ENCODE measurements at places on chromosomes 12 and 14. TPM values are rescaled to one million over a fixed set of nuclear protein-coding genes. Genes with fewer than 3 reads are reported as not detected.

The AKAP5 gene
- total RNA-seq, result 2.6 TPM

The TMPRSS12 gene
- total RNA-seq, result not detected

The MFAP5 gene
- 49.3 TPM for total RNA-seq

The IGFBP6 gene
- 1,838 TPM for total RNA-seq

The GLS2 gene
- 4.1 TPM for total RNA-seq

The RAN gene
- 199 TPM for total RNA-seq

The ZDHHC22 gene
- 0.12 TPM for total RNA-seq

The DGKA gene
- total RNA-seq, result 47.7 TPM

The SLC22A17 gene
- 22.7 TPM for total RNA-seq

DNA sequence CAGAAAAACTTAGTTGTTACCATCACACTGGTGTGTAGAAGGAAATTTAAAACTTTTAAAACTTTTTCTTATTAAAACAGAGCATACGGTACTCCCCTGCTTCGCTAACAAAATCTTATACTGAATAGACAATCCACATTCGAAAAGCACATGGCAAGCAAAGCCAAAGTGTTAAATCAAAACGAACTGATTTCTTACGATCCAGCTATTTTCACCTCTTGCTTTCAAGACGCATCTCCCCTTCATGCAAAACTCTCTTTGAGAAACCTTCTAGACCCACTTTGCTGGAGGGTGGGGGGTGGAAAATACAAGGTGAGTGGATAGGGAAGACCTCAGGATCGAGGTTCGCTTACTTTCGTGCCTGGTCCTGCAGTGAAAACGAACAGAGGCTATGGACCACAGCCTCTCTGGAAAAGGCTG is 328 bp downstream of the INTS13 start:
- no peak for ATAC-seq

DNA sequence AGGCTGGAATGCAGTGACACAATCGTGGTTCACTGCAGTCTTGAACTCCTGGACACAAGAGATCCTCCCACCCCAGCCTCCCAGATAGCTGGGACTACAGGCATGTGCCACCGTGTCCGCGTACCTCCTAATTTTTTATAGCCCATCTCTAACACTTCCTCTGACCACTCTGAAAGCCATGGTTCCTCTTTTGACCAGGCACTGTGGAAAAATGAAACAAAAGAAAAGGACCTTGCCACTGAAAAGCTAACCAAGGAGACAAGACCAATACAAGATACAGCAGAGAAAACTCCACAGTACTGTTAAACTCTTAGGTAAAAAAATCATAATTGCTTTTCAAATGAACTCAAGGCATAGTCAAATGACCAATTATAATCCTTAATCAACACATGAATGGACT is 233.3 kb downstream of the NEDD1 start:
- no peak for ATAC-seq

DNA sequence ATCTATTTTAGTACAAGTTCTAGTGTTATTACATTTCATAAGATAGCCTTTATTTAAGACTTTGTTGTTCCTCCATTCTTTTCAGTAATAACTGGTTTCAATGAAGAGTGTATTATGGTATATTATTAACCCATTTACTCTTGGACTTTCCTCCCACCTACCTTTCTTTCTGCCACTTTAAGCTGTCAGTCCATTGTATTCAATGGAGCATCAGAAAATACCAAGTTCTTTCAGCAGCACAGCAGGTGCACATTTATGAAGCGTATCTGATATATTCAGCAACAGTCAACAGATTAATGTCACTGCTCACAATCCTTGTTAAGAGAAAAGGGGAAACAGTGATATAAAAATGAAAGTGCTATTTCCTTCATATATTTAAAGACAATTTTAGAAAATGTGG is 660.9 kb downstream of the C12orf50 start:
- ATAC-seq, result no peak

DNA sequence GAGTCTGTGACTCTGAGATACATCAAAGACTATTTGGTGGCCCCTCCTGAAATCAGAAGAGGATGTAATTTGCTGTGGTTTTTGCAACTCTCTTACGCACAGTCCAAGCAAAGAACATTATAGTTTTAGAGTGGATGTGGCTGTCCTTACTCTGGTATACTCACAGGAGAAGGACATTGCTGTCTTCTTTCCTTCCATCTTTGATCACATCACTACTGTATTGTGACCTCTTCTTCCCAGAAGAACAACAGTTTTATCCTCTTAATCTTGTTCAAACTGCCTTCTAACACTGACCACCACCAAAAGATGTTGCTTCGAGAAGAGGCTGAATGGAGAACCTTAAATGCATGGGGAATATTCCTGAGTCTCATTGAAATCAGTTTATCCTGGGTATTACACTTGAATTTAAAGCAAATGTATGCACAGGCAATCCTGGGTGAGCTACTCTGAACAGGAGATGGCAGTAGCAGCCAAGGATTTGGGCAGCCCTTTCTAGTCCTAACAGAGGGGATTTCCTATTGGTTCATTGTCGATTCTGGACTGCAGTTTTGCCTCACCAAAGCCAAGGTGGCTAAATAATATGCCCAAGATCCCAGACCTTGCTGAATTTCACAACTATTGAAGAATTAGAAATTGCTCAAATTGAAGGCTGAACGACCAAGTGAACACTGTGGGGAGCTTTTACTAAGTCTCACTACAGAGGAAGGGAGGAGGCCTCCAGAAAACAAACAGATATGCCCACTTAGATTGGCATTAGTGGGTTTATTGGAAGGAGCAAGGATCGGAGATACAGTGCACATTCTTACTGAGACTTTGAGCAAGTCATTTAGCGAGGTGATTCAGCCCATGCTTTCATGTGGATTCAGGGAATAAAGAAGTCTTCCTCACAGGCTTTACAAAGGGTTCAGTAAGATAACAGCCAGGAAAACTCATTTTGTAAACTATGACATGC is 282.8 kb downstream of the PAWR start:
- peak; percentile 67 for ATAC-seq

- ATAC-seq, result no peak
Measured at GRCh38 chr12:15225136-15225862, 4.1 kb upstream of the RERG start.

DNA sequence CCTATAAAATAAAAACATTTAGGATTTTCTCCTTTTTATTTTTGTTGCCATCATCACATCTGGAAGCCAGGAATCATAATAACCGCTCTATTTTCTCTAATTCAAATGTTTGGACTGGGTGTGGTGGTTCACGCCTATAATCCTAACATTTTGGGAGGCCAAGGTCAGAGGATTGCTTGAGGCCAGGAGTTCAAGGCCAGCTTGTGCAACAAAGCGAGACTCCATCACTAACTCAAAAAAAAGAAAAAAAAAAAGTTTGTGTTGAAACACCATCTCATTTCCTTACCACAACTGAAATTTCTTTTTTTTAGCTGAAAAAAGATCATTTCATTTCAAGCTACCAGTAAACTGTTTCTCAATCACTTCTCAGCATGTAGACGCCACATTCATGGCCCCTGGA is 8.8 kb upstream of the BAZ1A start:
- ATAC-seq, result no peak

- ATAC-seq, result no peak
Measured at GRCh38 chr12:129067491-129067890, 214.2 kb downstream of the GLT1D1 start.

GRCh38 chr12:115383668-115384067 is 699.7 kb upstream of the TBX3 start:
- ATAC-seq, result no peak

GRCh38 chr12:23952071-23952470 is 2.6 kb upstream of the SOX5 start:
- ATAC-seq, result no peak

- no peak for ATAC-seq
Measured at GRCh38 chr14:24952851-24953666, 96.9 kb downstream of the STXBP6 start.

GRCh38 chr14:65986041-65986440 is 500.1 kb upstream of the CCDC196 start:
- ATAC-seq, result no peak

- no peak for ATAC-seq
Measured at GRCh38 chr12:25256005-25256404, 5.3 kb upstream of the KRAS start.

DNA sequence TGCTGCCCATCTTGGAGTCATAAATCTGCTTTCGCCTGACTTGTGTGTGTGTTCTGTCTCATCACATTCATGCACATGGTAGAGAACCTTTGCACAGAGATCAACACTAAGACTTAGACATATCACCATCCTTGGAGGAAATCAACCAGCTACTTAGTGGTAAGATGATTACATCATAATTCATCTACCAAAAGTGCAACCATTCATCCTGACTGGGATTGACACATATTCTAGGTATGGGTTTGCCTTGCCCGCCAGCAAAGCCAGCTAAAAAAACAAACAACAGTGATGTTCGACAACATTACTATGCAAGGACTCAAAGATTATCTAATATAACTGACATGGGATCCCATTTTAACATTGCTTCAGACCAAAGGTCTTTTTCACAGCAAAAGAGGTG is 228.7 kb downstream of the NUAK1 start:
- no peak for ATAC-seq

- peak; percentile 15 for ATAC-seq
Measured at GRCh38 chr14:75522224-75522982, at the start of gene BATF. Gene BATF, plus strand, starts transcription at chr14:75522469. Its CDS starts 214 bp downstream, at chr14:75522683.

- no peak for ATAC-seq
Measured at GRCh38 chr12:41496009-41496408, 307.9 kb downstream of the PDZRN4 start.

DNA sequence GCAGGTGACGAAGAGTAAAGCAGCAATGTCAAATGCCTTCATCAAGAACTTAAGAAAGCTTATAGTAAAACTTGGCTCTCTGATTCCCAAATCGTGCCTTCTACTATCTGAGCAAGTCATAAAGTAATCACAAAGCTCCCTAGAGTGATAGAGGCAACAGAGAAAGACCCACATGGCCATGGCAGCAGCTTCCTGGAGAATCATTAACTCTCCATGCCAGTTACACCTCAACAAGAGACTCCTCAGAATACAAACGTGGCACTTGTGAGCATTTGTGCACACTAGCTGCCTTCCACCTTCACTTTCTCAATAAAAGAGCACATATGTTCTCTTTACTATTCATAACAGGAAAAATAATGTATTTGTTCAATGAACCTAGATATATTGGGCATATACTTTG is 48.0 kb downstream of the PLCZ1 start:
- no peak for ATAC-seq

DNA sequence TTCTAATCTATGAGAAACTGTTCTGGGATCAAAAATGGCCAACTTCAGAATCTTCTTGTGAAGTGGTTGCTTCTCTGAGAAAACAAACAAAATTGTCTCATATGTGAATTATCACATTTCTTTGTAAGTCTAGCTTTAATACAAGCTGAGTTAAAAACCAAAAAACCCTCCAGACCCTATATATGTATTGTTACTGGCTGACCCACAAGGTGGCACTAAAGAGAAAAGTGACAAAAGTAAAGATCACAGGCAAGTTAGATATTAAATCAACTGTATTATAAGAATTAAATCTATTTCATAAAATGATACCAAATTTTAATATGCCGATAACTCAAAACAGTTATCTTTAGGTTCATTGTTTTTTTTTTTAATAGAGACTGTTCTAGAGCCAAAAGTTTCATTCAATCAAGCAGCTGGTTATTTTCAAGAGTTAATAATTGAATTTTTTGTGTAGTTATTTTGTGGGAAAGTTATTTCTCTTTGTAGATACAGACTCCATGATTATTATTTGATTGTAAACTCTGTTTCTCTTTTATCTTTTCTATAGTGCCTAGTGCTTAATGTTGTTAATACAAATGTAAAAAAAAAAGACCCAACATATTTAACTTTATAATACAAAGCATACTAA is 7.5 kb upstream of the TRHDE start:
- ATAC-seq, result no peak

DNA sequence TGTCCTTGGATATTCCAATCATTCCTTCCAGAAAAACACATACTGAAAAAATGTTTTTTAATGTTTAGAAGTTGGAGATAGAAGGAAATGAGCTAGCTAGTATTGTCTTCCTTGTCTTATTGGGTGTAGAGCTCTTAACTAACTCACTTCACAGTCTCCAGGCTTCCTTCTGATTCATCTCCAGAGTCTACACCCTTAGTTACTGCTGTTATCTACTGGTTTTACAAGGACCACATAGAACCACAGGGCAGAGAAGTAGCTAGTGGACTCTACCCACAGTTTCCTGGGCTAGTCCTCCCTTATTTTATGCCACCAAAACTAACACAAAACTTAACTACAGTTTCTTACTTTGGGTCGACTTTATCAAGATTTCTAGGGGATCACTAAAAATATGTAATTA is 31.0 kb upstream of the DHRS4 start:
- no peak for ATAC-seq

DNA sequence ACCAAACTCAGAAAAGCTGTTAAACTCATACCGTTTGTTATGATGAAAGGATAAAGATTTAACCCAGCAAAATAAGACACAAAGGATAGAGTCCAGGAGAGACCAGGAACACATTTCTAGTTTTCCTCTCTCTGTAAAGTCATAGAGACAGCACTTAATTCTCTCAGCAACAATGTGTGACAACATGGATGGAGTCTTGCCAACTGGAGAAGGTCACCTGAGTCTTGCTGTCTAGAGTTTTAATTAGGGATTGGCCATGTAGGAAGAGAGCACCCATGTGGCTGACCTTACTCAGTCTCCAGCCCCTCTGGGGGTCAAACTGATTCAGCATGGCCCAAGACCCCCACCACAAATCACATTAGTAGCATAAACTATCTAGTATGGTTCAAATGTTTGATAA is 151.0 kb upstream of the ATF7IP start:
- ATAC-seq, result no peak

- ATAC-seq, result no peak
Measured at GRCh38 chr14:32078858-32079216, 1.7 kb downstream of the ARHGAP5 start.

DNA sequence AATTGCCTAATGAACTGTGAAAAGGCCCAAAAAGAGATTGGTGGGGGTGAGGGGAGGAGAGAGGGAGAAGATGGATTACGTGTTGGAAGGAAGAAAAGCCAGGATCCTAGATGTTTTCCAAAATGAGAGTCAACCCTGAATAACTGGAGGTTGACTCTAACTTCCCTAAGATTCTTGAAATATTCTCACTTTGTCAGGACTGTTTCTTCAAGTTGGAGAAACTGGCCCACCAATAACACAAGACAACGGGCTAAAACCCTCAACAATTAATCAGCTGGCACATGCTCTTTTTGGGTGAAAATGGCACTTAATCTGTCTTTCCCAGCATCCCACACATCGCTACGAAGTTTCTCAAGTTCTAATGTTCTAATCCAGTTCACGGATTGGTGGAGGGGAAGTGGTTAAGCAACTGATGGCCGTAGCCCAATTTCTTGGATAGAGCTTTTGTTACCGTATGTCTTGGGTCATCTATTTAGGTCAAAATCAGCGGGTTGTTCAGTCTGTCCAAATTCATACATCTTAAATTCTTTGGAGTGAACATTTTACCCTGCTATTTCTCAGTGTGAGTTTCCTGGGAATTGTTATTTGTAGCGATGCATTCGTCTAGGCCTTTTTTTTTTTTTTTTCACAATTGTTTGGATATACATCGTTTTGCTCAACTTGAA is 49.0 kb downstream of the GPHB5 start:
- peak; percentile 71 for ATAC-seq

- ATAC-seq, result no peak
Measured at GRCh38 chr12:131803961-131804521, 24.2 kb upstream of the MMP17 start.

- no peak for ATAC-seq
Measured at GRCh38 chr12:64915242-64915641, 90.8 kb downstream of the TBC1D30 start.
